Posterior vena cava (tissue), 2 donors: ENCODE measurements at places on chromosomes 11 and 22.

DNA sequence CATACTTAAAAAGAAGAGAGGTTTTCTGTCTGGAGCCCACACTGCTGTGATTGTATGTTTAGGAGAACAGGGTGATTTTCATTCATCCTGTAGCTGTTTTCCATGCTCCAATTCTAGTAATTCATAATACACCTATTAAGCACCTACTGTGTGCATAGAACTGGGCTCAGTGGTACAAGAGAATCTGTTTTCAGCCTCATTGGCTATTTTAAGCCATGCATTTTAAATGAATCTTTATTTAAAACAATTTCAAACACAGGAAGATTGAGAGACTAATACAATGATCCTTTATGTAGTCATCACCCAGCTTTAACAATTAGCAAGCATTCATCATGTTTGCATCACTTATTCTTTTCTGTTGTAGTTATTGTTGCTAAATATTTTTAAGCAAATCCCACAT, 86.2 kb downstream of the BDNF start:
- DNase-seq = no peak

DNA sequence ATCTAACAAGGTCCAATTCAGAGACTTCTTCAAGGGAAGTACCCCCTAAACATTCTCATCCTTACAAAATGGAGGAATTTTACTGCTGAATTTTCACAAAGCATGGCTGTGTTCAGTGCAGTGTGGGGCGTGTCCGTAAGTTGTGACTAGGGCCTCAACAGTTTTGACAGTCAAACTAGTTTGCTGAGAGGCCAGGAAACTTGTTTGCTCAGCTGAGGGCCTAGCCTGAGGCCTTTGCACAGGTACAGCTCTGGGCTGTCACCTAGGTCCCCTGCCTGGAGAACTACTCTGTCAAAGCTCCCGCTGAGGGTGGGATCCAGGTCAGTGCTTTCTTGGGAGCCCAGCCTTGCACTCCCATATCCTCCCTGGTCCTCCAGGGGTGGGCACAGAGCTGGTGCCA, 27.9 kb downstream of the TCP11L1 start:
- DNase-seq = no peak

GRCh38 chr22:20479612-20480196, 15.9 kb downstream of the KLHL22 start:
- DNase-seq = no peak

GRCh38 chr22:49269371-49269770, 558.3 kb downstream of the BRD1 start:
- peak; percentile 12 for DNase-seq

DNA sequence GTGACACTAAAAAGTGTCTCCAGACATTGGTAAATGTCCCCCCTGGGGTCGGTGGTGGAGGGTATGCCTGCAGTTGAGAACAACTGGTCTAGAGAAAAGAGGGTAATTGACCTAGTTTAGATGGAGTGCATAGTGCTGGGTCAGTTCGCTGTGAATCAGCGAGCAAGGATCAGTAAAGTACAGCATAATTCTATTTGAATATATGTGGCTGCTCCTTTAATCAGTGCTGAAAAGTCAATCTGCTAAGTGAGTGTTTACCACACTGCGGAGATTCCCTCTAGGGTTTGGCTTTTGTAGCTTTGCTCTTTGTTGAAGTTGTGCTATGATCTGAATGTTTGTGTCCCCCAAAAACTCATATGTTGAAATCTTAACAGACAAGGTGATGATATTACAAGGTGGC, 15.0 kb downstream of the CAVIN3 start:
- DNase-seq = no peak

GRCh38 chr11:34850334-34850733, 65.8 kb downstream of the APIP start:
- no peak for DNase-seq

DNA sequence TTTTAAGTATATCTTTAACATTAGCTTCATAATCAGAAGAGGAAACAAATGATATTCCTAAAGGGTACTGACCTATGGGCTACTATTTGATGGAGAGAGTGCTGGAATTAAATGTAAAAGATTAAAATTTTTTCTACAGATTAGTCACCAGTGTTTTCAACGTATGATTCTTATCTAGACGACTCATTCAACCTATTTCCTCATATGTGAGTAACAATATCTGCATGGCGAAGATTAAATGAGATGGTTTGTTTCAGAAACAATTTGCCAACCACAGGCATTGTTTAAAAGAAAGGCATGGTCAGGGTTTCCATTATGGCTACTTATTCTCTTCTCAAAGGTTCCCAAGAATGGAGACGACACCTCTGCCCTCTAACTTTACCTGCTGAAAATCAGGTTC, 20.4 kb downstream of the OR56B4 start:
- DNase-seq = no peak

DNA sequence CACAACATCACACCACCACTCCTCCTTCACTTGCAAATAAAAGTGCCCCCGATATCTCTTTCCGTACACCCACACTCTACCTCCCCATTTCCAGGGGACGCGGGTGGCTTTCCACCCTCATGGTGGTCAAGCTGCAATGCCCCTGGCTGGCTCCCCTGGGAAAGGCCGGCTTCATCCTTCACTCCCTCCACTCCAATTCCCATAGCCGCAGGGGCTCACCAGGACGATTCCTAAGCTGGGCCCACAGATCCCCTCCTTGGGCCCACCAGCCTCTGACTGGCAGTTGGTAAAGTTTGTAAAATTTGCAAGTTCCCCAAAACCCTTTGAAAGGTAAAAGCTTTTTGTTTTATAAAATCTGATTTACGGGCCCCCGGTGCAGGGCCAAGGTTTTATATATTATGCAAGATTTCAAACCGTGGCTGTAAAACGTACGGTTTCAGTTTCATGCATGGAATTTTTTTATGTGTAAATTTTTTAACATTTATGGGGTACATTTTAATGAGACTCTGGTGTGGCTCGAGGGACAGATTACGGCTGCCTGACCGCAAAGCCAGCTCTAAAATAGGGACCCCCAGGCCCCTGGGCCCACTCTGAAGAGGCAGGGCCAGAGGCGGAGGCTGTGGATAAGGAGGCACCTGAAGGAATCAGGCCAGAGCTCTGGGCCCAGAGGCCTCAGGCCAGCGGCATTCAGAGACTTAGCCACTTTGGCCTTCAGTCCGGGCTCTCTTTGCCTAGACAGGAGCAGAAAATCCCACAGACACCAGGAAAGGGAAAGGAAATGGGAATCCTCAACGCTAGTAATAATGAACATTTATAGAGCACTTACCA, 106.5 kb downstream of the FEZ1 start:
- peak; percentile 57 for DNase-seq

- peak; percentile 66 for DNase-seq
Observed at GRCh38 chr11:68296344-68297051, 15.9 kb upstream of the LRP5 start.
